ENCODE measurements at places on chromosomes 2 and 18.

- DNase-seq: no peak
Measured at GRCh38 chr18:78898635-78899034, 81.0 kb upstream of the SALL3 start.

DNA sequence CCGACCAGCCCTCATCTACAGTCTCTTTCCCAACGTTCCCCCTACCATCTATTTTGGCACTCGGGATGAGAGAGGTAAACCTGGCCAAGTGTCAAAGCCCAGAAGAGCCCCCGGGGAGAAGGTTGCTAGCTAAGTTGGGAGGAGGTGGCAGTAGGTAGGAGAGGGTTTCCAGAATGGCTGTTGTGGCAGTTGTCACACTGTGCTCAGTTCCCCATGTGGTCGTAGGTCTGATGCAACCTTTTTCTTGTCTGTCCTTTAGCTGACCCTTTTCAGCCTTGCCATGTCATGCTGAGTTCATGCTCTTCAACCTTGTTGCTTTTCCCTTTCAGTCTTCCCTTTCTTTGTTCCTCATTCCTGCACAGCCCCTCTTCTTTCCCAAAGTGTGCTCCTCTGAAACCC, 34.5 kb downstream of the TTLL4 start:
- no peak for DNase-seq

DNA sequence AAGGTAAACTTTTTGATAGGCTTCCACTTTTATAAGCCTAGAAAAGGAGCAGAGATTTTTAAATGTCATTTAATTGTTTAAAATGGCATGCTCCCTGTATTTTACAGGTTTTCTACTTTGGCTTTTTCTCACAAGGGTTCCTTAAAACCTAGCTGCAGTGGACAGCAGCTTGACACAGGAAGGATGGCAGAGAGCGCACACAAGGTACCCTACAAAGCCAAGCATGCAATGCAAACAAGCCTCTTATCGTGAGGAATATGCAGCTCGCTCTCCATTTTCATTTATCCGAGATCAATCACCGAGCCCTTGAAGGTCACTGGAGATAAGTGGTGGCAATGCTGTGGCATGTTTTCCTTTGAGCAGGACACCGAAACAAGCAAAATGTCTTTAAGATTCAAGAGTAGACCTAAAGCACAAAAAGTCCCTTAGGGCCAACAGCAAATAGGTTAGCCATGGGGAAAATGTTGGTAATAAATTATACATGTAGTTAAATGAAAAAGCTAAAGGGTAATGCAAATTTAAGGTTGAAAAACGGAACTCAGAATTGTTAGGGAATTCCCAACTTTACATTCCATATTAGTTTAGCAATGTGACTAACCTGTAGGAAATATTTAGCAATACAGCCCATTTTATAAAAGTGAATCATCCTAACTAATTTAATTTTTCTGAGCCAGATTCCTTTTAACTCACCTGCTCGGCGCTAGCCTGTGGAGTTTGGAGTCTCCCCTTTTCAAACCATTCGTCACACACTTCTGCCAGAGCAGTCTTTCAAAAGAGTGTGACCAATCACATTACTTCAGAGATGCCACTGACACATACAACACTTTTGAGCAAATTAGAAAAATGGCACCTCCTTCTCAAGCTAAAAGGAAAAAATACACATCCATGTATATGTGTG, 337.9 kb upstream of the PKDCC start:
- no peak for DNase-seq

DNA sequence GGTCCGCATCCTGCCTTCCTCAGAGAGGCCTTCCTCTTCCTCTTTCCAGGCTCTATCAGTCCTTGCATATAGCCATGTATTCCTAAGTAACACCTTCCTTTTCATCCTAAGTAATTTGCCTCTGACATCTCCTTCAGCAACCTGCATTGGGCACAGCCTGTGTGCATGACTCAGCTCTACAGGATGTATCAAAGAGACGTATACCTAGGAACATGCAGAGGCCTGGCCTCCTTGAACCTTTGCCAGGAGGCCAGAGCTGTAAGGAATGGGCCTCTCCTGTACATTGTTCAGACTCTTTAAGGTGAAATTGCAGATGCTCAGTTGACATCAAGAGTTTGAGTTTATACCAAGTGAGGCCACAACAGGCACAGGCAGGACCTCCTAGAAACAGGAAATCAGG, 76.0 kb upstream of the CELF4 start:
- DNase-seq: no peak

GRCh38 chr2:74525717-74526648, at the start of gene DQX1:
TSS of gene DQX1 (minus strand) at chr2:74526231. CDS start at chr2:74525729, 502 bp downstream.
- no peak for DNase-seq

- DNase-seq: no peak
Measured at GRCh38 chr2:96530474-96531357, 5.8 kb upstream of the ARID5A start.

DNA sequence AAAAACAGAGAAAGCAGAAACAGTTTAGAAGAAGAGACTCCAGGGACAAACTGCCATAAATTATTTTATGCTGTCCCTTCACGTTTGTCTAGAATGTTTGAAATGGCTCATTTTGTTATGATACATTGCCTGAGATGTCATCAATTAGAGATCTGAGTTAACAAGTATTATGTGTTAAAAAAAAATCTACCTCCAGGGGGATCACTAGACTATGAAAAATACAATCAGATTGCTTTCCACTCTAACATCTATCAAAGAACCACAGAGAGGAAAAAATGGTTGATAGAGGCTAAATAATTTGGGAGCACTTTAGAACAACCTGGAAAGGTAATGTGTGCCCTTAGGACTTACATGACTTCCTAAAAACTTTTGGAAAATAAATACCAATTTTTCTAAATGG, 103.8 kb upstream of the CCDC150 start:
- DNase-seq: no peak

DNA sequence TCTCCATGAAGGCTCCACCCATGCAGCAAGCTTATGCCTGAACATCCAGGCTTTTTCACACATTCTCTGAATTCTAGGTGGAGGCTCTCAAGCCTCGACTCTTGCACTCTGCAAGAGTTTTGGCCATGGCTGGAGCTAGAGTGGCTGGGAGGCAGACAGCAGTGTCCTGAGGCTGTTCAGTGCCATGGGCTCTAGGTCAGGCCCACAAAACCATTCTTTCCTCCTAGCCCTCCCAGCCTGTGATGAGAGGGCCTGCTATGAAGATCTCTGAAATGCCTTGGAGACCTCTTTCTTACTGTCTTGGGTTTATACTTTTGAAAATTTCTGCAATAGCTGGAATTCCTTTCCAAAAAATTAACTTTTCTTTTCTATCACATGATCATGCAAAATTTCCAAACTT, 210.7 kb downstream of the RND3 start:
- no peak for DNase-seq

DNA sequence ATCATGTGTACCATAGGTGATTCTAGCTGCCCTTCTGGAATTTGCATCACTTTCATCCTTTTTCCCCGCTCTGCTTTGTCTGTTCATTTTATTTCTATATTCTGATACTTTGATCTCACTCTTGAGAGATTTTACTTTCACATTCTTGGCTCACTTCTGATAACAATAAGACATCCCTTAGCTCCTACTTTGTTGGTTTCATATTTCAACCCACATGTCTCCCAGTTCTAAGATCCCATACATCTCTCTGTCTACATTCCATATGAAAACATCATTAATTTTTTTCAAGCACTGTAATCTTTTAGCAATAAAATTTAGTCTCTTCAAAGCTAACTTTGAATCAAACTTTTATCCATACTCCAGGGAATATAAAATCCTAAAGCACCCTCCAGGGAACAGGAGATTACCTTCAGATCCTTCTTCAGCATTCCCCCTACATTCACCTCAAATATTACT, 75.6 kb downstream of the COL3A1 start:
- DNase-seq: no peak

- no peak for DNase-seq
Measured at GRCh38 chr18:51039138-51040112, 9.4 kb downstream of the SMAD4 start.

DNA sequence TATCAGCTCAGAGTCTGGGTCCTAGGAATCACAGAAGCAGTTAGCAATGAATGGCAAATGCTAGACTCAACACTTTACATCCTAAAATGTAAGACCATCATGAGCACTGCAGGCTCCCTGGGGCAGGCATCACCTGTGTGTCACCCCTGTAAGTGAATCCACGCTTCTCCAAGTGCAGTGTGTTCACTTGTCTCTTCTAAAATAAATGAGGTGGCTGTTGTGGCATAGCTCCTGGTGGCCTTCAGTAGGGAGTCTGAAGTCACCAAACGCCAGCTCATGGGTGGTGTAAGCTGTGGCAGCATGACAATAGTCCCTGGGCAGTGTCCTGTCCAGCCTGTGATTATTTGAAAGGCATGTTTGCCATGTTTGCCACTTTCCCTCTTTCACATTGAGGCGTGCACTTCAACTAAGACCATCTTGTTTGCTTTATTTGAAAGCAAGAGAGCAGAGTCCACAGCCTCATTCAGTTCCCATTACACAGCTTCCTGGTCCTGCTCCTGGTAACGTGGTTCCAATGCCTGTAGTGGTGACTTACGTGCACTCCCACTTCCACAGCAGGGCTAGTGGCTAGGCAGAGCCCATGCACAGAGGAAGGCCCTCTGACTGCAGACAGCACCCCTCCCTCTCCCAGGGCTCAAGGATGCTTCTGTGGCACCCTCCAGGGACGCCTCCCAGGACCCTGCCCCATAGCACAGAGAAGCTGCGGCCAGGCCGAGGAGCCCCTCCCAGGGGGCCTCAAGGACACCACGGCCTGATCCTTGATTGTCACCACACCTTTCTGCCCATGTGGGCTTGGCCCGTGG, 24.3 kb downstream of the COA5 start:
- peak; percentile 32 for DNase-seq

DNA sequence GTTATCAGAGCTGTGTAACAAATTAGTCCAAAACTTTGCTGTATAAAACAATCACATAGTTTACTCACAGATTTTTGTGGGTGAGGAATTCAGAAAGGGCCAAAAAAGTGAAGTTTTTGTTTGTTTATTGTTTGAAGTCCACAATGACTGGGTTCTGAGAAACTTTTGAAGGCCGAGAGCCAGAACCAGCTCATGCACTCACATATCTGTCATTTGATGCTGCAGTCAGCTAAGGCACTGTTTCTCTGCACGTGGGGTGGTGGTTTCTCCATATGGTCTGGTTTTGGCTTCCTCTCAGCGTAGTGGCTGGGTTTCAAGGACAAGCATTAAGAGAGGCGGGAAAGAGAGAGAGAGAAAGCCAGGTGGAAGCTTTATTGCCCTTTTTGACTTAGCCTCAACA, 131.8 kb downstream of the TWIST2 start:
- DNase-seq: no peak

GRCh38 chr18:55321265-55322177, 266.5 kb downstream of the TCF4 start:
- DNase-seq: peak; percentile 77

- no peak for DNase-seq
Measured at GRCh38 chr2:215722125-215722524, 286.3 kb upstream of the FN1 start.

GRCh38 chr2:202335791-202336467, 40.2 kb upstream of the BMPR2 start:
- DNase-seq: no peak

- DNase-seq: no peak
Measured at GRCh38 chr2:157443795-157444640, at the start of gene CYTIP. TSS of gene CYTIP (minus strand) at chr2:157444089. CDS start at chr2:157444020, 69 bp downstream.

- no peak for DNase-seq
Measured at GRCh38 chr2:20928617-20929016, 105.7 kb upstream of the LDAH start.

- no peak for DNase-seq
Measured at GRCh38 chr2:10326707-10327594, 24.2 kb downstream of the HPCAL1 start.

GRCh38 chr2:8244639-8245038, 437.2 kb upstream of the ID2 start:
- no peak for DNase-seq

GRCh38 chr18:26480897-26481795, 67.2 kb downstream of the KCTD1 start:
- no peak for DNase-seq

GRCh38 chr2:226048611-226049010, 649.1 kb downstream of the NYAP2 start:
- DNase-seq: no peak

DNA sequence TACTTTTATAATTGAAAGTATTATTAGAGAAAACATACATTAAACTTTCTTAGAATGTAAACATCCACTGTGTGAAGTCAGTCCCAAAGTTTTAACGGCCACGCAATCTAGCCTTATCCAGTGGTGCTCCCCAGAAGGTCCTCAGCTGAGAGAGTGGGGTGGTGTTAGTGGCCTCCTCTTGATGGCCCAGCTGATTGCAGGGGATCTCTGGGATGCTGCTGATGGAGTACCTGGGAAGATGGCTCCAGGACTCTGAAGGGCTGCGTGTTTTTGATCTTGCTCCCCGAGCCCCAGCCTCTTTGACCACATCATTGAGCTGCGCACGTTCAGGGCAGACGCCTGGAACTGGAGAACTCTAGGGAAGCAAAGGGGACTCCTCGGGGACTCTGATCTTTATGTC, 181.4 kb downstream of the FAM210A start:
- no peak for DNase-seq

GRCh38 chr2:100940766-100941645, 61.1 kb upstream of the RPL31 start:
- DNase-seq: peak; percentile 12

DNA sequence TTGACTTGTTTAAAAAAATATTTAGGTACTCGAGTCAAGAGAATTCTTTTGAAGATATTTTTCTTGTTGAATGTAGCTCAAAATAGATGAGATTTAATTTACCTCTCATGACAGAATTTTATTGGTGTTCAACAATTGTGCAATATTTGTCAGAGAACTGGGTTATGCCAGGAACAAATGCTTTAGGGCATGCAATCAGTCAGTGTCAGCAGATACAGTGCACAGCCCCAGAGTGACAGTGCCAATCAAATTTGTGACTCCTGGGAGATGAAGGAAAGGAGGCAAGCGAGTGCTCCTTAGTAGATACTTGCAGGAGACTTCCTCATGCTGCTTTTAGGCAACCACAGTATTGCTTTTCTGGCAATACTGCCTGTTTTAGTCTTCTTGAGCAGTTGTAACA, 81.2 kb upstream of the DSEL start:
- DNase-seq: no peak

DNA sequence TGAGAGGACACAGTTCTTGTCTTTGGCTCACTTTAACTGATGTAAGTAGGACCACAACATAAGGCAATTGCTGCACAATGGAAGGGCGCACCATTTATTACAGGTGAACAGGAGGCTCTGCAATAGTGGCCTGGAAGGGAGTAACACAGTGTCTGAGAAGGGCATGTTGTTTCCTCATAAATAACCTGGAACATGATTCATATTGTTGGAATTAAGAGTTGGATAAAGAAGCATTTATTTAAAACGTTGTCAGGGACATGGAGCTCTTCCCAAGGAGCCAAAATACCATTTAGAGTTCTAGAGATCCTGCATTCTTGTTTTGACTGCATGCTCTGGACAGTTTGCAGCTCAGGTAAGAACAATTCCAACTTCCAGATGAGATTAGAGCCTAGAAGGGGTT, 110.4 kb downstream of the PLCL1 start:
- no peak for DNase-seq

DNA sequence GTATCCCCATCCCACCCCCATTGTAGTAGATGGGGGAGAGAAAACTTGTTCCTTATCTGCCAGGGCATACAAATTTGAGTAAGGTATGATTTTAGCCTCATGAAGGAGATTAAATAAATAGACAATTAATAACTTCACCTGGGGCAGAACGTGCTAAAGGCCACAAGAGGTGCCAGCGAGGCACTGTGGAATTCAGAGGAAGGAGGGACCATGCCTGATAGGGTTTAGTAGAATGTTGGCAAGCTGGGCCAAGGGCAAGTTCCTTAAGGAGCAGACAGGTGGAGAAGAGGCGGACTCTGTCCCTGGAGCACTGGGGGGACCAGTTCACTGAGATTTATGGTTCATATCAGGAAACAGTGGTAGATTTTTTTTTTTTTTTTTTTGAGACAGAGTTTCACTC, 22.5 kb downstream of the STAMBP start:
- no peak for DNase-seq

All from liver (tissue), 10 donors.